ENCODE measurements at places on chromosomes 5 and 9. TPM values are rescaled to one million over a fixed set of nuclear protein-coding genes. Genes with fewer than 3 reads are reported as not detected.

Gene F2RL2
- total RNA-seq = 13.1 TPM

Gene SRA1
- 28.0 TPM for total RNA-seq

Gene F2RL1
- 20.8 TPM for total RNA-seq

Gene SCGB3A2
- total RNA-seq = not detected

Gene LCN1
- not detected for total RNA-seq

All from fibroblast of lung (primary cell).